Left lung (tissue), 14 donors: ENCODE measurements at places on chromosomes 11 and 22. TPM values are rescaled to one million over a fixed set of nuclear protein-coding genes. Genes with fewer than 3 reads are reported as not detected.
A peak's percentile ranks its signal among the peaks of the same experiment; 100 is the strongest.

DNA sequence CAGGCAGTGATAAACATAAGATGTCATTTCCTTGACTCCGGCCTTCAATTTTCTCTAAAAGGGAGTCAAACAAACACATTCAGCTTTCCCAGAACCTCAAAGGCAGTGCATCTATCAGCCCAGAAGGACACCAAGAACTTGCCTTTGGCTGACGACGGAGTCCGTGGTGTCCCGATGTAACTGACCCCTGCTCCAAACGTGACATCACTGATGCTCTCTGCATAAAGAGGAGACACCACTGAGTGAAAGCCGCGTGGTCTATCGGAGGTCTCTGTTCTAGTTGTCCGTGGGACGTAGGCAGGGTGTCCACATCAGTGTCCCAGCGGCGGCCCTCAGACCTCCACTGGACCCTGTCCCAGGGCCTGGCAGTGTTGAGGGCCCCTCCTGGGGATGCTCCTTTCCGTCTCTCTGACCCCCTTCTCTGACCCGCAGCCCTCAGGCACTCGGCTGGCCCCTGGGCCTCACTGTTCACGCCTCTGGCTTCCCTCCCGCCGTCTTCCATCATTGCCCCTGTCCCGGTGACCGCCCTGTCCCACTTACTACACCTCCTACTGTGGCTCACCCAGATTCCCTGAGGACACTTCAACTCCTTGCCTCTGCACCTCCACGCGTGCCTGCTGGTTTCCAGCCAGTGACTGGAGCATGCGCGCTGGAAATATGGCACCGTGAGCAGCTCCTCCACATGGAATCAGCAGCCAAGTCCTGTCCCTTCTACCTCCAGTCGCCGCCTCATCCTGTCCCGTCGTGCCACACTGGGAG lies 70.4 kb downstream of the NCAPD3 start:
- H3K4me3 ChIP-seq = no peak overlapping the region
- H3K36me3 ChIP-seq = no peaks in the 10 kb centered on the region
- H3K27ac ChIP-seq = no peak overlapping the region
- no peak for DNase-seq
- H3K4me1 ChIP-seq = no peaks in the 10 kb centered on the region
- no peaks in the 10 kb centered on the region for H3K27me3 ChIP-seq

- no peaks in the 10 kb centered on the region for H3K27me3 ChIP-seq
- H3K27ac ChIP-seq = peak overlapping the region; percentile 42
- no peaks in the 10 kb centered on the region for H3K36me3 ChIP-seq
- DNase-seq = no peak
- no peak overlapping the region for H3K4me3 ChIP-seq
- H3K4me1 ChIP-seq = no peaks in the 10 kb centered on the region
Observed at GRCh38 chr11:14537134-14537599, 17.0 kb upstream of the PSMA1 start.

DNA sequence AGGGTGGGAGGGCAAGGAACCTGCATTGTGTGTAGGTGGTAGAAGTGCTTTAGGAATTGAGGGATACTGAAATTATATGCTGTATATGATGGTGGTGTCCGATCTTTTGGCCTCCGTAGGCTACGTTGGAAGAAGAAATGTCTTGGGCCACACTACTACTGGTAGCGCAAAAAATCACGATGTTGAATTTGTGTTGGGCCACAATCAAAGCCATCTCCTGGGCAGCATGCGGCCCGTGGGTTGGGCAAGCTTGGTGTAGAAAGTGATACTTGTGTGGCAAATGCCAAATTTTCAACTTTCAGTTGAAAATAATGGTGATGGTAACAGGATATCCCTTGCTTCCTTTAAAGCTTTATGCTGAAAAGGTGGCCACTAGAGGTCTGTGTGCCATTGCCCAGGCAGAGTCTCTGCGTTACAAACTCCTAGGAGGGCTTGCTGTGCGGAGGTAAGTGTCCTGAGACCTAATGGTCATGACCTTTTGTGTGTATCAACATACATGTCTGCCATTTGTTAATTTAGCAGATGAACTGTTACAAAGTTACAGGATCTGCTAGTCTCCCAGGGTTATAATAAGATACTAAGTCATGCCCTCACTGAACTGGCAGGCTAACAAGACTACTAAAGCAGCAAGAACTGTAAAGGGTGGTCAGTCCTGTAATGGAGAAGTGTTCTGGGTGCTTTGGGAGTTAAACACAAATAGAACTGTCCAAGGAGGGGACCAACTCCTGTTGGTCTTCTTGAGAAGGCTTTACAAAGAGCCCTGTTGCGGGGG lies 2.9 kb downstream of the RPS3 start:
- no peaks in the 10 kb centered on the region for H3K36me3 ChIP-seq
- no peak overlapping the region for H3K4me3 ChIP-seq
- DNase-seq = no peak
- H3K4me1 ChIP-seq = peaks cover 67% of the 10 kb centered on the region
- no peak overlapping the region for H3K27ac ChIP-seq

GRCh38 chr11:105357764-105358163 lies 218.2 kb upstream of the CARD18 start:
- H3K36me3 ChIP-seq = no peaks in the 10 kb centered on the region
- DNase-seq = no peak
- no peak overlapping the region for H3K27ac ChIP-seq
- no peaks in the 10 kb centered on the region for H3K4me1 ChIP-seq

- no peak overlapping the region for H3K4me3 ChIP-seq
- H3K27ac ChIP-seq = no peak overlapping the region
- DNase-seq = no peak
- H3K36me3 ChIP-seq = no peaks in the 10 kb centered on the region
- H3K4me1 ChIP-seq = no peaks in the 10 kb centered on the region
- H3K27me3 ChIP-seq = no peaks in the 10 kb centered on the region
Observed at GRCh38 chr11:33344611-33345010, 87.4 kb downstream of the HIPK3 start.

GRCh38 chr22:50536226-50536625 lies 6.4 kb upstream of the TYMP start:
- H3K27ac ChIP-seq = no peak overlapping the region
- no peaks in the 10 kb centered on the region for H3K27me3 ChIP-seq
- no peak overlapping the region for H3K4me3 ChIP-seq
- no peak for DNase-seq

DNA sequence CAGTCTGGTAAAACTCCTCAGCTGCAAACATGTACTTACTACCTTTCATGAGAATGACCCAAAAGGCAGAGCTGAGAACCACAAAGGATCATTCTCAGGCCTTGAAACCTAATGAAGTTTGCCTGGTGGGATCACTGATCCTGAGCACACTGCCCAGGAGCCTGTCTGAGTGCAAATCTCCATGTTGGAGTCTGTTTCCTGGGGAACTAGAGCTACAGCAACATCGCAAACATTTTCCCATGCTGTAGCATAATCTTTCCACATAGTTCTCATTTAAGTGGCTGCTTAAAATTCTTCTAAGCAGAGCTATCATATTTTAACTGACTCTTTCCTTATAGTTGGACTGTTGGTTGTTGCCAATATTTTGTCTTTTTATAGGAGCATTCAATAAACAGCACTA lies 58.5 kb downstream of the GUCY1A2 start:
- no peaks in the 10 kb centered on the region for H3K4me1 ChIP-seq
- no peaks in the 10 kb centered on the region for H3K36me3 ChIP-seq
- H3K27me3 ChIP-seq = no peaks in the 10 kb centered on the region
- no peak overlapping the region for H3K4me3 ChIP-seq

DNA sequence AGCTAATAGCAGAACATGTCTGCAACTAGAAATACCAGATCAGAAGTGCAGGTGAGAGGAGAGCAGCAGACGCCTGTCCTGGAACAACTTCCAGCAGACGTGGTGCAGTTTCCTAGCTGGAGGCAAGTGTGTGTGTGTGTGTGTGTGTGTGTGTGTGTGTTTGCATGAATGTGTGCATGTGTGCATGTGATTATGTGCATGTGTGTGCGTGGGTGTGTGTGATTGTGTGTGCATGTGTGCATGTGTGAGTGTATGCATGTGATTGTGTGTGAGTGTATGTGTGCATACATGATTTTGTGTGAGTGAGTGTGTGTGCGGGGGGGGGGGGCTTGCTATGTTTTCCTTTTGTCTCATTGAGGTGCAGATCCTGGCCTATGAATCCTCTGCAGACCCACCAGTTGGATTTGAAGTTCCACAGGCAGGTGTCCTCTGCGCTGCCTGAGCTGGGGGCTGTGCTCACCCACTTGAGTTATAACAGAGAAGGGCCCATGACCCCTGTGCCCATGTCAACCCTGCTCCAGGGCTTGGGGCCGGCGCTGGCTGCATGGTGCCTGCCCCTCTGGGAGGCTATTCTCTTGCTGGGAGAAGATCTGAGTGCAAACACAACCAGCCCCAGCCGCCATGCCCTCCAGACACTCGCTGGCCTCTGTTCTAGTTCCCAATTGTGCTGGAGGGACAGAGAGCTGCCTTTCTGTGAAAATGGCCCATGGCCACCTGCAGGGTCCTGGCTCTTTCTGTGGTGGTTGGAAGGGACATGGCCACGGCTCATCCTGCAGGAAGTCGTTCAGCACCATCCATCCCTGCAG lies 821.3 kb downstream of the BRD1 start:
- no peak for DNase-seq
- peaks cover 8% of the 10 kb centered on the region for H3K27me3 ChIP-seq
- H3K36me3 ChIP-seq = no peaks in the 10 kb centered on the region
- no peaks in the 10 kb centered on the region for H3K4me1 ChIP-seq
- no peak overlapping the region for H3K4me3 ChIP-seq
- no peak overlapping the region for H3K27ac ChIP-seq

DNA sequence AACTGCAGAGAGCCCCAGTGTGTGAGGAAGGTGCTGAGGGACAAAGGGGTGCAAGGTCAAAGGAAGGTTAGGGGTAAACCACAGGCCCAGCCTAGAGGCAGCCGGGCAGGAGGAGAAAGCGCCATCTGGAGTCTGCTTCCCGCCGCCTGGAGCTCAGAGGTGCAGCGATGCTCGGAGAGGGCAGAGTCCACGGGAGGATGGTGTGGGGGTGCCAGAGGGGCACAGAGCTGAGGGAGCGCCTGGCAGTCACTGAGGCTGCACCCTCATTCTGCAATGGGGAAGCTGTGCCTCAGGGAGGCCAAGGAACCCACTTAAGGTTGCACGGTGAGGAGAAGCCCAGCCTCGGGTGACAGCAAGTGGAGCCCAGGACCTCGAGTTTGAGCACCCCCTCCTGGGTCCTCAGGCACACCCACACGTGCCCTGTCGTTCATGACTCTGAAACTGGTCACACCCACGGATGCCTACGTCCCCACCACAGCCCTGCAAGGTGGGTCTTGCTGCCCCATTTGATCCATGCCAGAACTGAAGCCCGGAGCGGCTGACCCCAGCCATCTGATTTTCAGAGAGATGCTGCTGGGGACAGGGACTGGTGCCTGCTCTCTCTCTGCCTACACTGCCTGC lies 1.6 kb downstream of the IL2RB start:
- H3K4me1 ChIP-seq = peaks cover 5% of the 10 kb centered on the region
- peak overlapping the region; percentile 25 for H3K4me3 ChIP-seq
- no peaks in the 10 kb centered on the region for H3K36me3 ChIP-seq
- H3K27ac ChIP-seq = no peak overlapping the region
- DNase-seq = peak; percentile 42

DNA sequence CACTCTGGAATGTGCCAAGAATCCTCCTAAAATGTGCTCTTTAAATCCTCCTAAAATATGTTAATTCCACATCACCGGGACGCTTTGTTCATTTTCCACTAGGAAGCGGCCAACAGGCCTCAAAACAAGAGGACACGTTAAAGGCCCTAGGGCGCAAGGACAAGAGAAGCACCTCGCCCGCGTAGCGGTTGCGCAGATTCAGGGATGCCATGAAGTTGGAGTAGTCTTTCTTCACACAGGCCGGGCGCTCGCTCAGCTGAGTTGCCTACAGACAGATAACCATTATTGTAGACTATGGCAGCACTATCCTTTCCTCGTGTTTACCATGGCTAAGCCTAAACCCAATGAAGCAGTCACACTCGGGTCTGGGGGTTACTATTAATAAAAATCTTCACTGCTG lies 29.5 kb upstream of the SERPIND1 start:
- peaks cover 94% of the 10 kb centered on the region for H3K36me3 ChIP-seq
- peaks cover 2% of the 10 kb centered on the region for H3K4me1 ChIP-seq
- no peak for DNase-seq
- H3K27me3 ChIP-seq = no peaks in the 10 kb centered on the region

DNA sequence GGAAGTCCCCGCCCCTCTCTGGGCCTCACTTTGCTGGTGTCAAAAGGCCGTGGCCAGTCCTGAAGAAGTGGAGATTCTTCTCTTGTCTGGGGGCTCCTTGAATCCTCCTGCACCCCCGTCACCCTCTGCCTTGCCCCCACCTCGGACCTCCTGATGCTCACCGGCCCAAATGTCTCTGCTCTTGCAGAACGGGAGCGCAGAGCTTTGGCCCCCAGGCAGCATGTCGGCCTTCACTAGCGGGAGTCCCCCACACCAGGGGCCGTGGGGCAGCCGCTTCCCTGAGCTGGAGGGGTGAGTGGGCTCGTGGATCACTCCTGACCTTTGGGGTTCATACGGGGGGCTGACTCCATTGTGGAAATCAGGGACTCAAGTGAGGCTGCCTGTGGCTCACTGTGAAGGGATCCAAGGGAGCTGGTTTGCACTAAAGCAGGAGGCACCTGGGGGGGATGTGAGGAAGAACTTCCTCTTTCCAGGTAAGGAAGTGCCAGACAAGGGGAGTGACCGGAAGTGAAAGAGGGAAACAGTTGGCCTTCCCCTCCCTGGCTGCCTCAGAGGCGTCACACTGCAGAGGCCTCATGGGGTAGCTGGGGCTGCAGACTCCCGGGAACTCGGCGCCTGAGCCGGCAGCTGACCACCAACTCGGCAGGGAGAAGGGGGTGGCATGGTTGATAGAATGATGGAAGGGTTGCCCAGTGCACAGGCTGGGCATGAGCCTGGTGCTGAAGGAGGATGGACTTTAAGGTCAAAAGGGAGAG lies 23.1 kb downstream of the CSF2RB start:
- no peaks in the 10 kb centered on the region for H3K27me3 ChIP-seq
- no peaks in the 10 kb centered on the region for H3K4me1 ChIP-seq
- H3K4me3 ChIP-seq = no peak overlapping the region
- DNase-seq = no peak

GRCh38 chr22:29214232-29214631 lies 8.5 kb downstream of the EMID1 start:
- no peak overlapping the region for H3K4me3 ChIP-seq
- peaks cover 11% of the 10 kb centered on the region for H3K4me1 ChIP-seq
- no peaks in the 10 kb centered on the region for H3K27me3 ChIP-seq

GRCh38 chr11:111911563-111912401 lies at the start of gene CRYAB:
TSS of gene CRYAB (minus strand) at chr11:111911770. CDS start at chr11:111911724, 46 bp downstream.
- H3K27me3 ChIP-seq = peaks cover 44% of the 10 kb centered on the region
- no peaks in the 10 kb centered on the region for H3K36me3 ChIP-seq
- H3K27ac ChIP-seq = peak within 1 kb of the TSS; percentile 85

DNA sequence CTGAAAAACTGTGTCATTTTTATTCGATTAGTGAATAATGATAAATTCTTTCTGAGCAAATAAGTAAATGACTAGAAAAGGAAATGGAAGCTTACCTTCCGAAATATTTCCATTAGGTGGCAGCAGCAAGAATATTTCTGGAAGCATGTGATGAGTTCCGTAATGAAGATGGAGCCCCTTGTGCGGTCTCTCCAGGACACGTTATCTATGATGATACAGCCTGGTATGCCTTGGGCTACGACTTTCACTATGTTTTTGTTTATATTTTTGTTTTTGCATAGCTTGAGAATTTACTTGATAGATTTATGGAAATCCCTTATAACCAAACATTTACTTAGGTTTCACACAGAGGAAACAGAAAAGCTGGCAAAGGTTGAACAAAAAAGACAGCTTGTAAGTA lies 25.7 kb downstream of the CASP5 start:
- H3K4me3 ChIP-seq = no peak overlapping the region
- no peaks in the 10 kb centered on the region for H3K36me3 ChIP-seq
- DNase-seq = no peak

The TUG1 gene
- 78.0 TPM for total RNA-seq

The KCNQ1 gene
- total RNA-seq = 37.7 TPM

The P2RY2 gene
- total RNA-seq = 10.3 TPM

The MAPK12 gene
- 11.6 TPM for total RNA-seq

The KCNK4 gene
- not detected for total RNA-seq

The PVALB gene
- 0.76 TPM for total RNA-seq

The OR8D4 gene
- total RNA-seq = not detected
